Liver (tissue), 10 donors: ENCODE measurements at places on chromosomes 5 and 9. TPM values are rescaled to one million over a fixed set of nuclear protein-coding genes. Genes with fewer than 3 reads are reported as not detected.
A peak's percentile ranks its signal among the peaks of the same experiment; 100 is the strongest.

DNA sequence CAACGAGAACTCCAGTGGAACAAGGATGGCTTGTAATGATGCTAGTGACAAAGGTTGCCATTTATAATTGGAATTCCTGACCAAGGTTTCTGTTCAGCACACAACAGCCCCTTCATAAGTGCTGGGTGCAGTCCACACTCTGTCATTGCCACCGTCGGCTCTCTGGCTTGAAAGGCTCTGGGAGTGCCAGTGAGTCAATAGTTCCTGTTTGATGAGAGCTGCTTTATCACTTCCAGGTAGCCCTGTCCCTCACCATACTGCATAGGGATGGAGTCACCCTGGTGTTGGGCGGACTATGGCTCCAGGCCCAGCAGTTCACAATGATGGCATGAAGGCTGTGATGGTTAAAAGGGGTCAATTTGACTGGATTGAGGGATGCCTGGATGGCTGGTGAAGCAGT, 34.6 kb upstream of the SEMA4D start:
- peaks cover 4% of the 10 kb centered on the region for H3K4me1 ChIP-seq
- H3K4me3 ChIP-seq, result no peak overlapping the region
- no peak overlapping the region for H3K27ac ChIP-seq
- no peak for DNase-seq
- no peaks in the 10 kb centered on the region for H3K27me3 ChIP-seq

The CCNJL gene
- polyA plus RNA-seq, result 0.07 TPM

- no peak for DNase-seq
- peaks cover 20% of the 10 kb centered on the region for H3K4me1 ChIP-seq
- H3K4me3 ChIP-seq, result no peak overlapping the region
- H3K27ac ChIP-seq, result no peak overlapping the region
- H3K27me3 ChIP-seq, result no peaks in the 10 kb centered on the region
Observed at GRCh38 chr5:141510850-141511601, 22.1 kb downstream of the PCDHGC5 start.

GRCh38 chr9:33142535-33142934, 24.6 kb downstream of the B4GALT1 start:
- H3K27me3 ChIP-seq, result no peaks in the 10 kb centered on the region
- H3K4me1 ChIP-seq, result peaks cover 70% of the 10 kb centered on the region
- no peak overlapping the region for H3K27ac ChIP-seq
- H3K4me3 ChIP-seq, result no peak overlapping the region

- no peaks in the 10 kb centered on the region for H3K27me3 ChIP-seq
- H3K36me3 ChIP-seq, result peaks cover 42% of the 10 kb centered on the region
- H3K4me1 ChIP-seq, result peaks cover 12% of the 10 kb centered on the region
- no peak for DNase-seq
- no peak overlapping the region for H3K27ac ChIP-seq
Observed at GRCh38 chr5:176528761-176529115, 8.5 kb downstream of the RNF44 start.

The CYSRT1 gene
- 0.15 TPM for polyA plus RNA-seq

GRCh38 chr9:135219676-135220600, 132.5 kb downstream of the OLFM1 start:
- H3K4me3 ChIP-seq, result no peak overlapping the region
- H3K4me1 ChIP-seq, result peaks cover 16% of the 10 kb centered on the region
- H3K36me3 ChIP-seq, result no peaks in the 10 kb centered on the region
- H3K27ac ChIP-seq, result no peak overlapping the region

DNA sequence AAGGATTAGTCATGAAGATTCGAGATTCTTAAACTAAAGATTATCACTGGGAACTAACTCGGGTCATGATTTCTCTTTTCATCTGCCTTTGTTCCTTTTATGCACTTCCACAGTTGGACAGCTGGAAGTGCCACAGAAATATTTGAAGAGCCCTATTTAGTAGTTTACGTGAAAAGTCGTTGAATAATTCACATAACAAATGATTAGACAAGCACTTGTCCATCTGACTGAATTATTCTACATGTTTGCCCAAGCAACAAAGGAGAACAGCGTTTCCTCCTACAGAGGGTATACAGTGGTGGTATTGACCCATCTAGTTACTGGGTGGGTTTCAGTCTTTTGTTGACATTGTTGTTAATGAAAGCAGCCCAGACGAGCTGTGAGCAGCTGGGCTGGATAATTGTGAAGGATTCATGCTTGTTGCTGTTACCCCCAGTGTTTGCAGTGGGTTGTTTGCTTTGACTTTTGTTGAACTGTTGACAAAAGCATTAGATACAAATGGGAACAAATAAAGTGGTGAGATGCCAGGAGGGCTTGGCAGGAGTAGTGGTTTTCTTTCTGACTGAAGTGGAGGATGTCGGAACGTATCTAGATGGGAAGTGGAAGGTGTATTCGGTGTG, 96.2 kb downstream of the TLE4 start:
- no peaks in the 10 kb centered on the region for H3K27me3 ChIP-seq
- H3K27ac ChIP-seq, result no peak overlapping the region
- no peak for DNase-seq
- no peaks in the 10 kb centered on the region for H3K36me3 ChIP-seq
- H3K4me3 ChIP-seq, result no peak overlapping the region

DNA sequence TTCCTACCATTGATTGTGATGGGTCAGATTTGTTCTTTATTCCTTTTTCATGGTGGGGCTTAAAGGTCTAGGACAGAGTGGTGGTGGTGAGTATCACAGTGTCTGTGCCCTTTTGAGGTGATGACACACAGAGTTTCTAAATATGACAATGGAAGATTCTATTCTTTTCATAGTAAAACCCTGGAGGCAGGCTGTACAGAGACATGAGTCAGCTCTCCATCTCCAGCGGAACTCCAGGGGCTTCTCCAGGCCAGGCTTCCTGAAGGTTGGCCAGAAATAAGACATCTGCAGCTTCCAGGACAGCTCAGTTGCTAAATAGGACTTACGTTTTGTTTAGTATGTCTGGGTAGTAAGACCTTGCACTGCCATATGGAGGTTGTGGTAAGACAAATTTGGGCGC, 229.5 kb downstream of the CD180 start:
- peaks cover 2% of the 10 kb centered on the region for H3K36me3 ChIP-seq
- no peak for DNase-seq
- H3K27me3 ChIP-seq, result no peaks in the 10 kb centered on the region

DNA sequence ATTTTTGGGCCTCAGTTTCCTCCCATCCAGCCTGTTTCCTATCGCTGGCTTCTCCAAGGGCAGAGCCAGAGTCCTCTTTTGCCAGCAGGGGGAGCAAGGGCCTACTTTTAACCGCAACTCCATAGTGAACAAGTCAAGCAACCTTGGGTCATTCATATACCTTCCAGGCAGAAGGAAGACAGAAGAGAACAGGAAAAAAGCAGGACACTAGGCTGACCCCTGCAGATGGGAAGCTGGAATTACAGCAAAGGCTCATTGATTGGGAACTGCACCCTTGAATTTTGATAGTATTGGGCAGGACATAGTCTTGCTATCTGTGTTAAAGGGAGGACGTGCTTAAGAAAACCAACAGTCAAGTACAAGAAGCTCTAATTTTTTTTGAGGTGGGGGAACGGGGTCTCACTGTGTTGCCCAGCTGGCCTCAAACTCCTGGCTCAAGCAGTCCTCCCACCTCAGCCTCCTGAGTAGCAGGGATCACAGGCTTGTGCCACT, 30.1 kb downstream of the QRFP start:
- no peak overlapping the region for H3K27ac ChIP-seq
- peaks cover 5% of the 10 kb centered on the region for H3K4me1 ChIP-seq
- no peak overlapping the region for H3K4me3 ChIP-seq
- H3K36me3 ChIP-seq, result peaks cover 5% of the 10 kb centered on the region
- peak; percentile 72 for DNase-seq

- H3K4me1 ChIP-seq, result peaks cover 26% of the 10 kb centered on the region
- H3K36me3 ChIP-seq, result no peaks in the 10 kb centered on the region
- no peak within 1 kb of the TSS for H3K27ac ChIP-seq
- H3K27me3 ChIP-seq, result peaks cover 25% of the 10 kb centered on the region
Observed at GRCh38 chr9:93955111-93955980, at the start of gene BARX1. Gene BARX1, minus strand, starts transcription at chr9:93955355. Its CDS starts 209 bp downstream, at chr9:93955146.

DNA sequence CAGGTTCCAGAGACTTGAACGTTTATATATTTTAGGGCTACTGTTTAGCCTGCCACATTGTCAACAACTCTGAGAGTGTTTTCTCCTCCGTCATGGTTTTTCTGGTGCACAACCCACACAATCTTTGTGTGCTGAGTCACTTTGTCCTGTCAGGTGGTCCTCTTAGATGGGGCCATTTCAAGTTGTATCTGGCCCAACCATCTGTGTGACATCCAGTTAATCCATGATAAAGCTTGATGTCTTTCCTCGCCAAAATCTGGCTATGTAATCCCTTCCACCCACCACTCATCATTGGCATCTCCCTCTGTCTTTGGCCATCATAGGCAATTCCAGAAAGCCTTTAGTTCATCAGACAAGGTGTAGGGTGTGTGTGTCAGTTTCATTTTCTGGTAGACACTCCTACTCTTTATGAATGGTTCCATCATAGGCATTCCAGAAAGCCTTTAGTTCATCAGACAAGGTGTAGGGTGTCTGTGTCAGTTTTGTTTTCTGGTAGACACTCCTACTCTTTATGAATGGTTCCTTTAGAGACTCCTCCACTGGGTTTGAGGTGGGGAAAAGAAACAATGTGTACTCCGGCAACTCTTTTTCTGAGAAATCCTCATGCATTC, 282.0 kb upstream of the ACTBL2 start:
- no peaks in the 10 kb centered on the region for H3K27me3 ChIP-seq
- H3K36me3 ChIP-seq, result no peaks in the 10 kb centered on the region
- no peak overlapping the region for H3K4me3 ChIP-seq
- H3K27ac ChIP-seq, result no peak overlapping the region

The PTCH1 gene
- 1.2 TPM for polyA plus RNA-seq

GRCh38 chr5:31268686-31269085, 75.2 kb downstream of the CDH6 start:
- no peak overlapping the region for H3K27ac ChIP-seq
- no peaks in the 10 kb centered on the region for H3K4me1 ChIP-seq
- no peak for DNase-seq
- H3K36me3 ChIP-seq, result no peaks in the 10 kb centered on the region

The FOXD4L6 gene
- not detected for polyA plus RNA-seq

DNA sequence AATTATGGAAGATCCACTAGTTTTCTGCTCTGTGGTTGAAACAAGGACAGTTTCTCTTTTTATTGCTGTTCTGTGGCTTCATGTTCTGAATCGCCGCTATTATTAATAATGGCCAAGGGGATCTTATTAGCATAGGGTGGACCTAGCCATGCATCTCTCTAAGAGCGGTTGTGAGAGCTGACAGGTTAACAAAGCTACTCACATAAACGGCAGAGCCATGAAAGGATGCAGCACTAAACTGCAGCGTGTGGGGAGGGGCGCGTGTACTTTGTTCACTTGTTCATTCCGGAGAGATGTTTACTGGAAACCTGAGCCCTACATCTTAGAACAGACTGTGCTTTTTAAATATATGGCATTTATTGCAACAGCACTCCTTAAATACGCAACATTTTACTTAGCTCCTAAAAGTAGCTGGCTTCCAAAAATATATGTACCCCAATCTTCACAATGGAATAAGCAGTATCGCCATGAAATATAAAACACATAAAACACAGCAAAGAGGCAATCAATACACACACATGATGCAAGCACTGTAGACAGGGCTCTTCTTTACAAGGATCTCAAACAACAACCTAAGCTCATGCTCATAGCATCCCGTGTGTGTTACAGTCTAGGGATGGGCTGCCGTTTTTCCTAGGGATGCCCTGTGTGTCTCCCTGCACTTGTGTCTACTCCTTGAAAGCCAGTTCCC, 424.6 kb downstream of the MED10 start:
- no peak for DNase-seq
- H3K27ac ChIP-seq, result no peak overlapping the region
- peaks cover 2% of the 10 kb centered on the region for H3K27me3 ChIP-seq
- H3K4me1 ChIP-seq, result no peaks in the 10 kb centered on the region

The GABRP gene
- polyA plus RNA-seq, result 0.17 TPM

The RLN1 gene
- polyA plus RNA-seq, result not detected

DNA sequence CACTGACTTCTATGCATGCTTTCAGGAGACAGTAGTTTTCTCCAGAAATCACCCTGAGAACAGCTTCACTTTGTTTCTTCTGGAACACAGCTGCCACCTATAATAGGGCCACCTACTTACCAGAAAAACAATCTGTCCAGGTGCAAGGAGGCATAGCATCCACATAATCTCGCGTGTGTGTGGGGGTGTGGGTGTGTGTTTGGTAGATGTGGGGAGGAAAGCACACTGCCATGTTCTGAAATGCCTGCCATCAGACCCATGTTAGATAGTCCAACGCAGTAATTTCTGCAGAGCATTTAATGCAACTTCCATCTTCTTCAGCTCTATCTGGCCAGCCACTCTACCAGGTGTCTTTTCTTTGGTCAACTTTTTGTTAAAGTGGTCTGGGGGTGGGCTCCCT, 102.9 kb downstream of the ACER2 start:
- no peaks in the 10 kb centered on the region for H3K27me3 ChIP-seq
- no peaks in the 10 kb centered on the region for H3K4me1 ChIP-seq
- no peak overlapping the region for H3K4me3 ChIP-seq

GRCh38 chr5:135824541-135825041, 9.9 kb upstream of the SLC25A48 start:
- H3K27ac ChIP-seq, result no peak overlapping the region
- H3K36me3 ChIP-seq, result no peaks in the 10 kb centered on the region
- peaks cover 2% of the 10 kb centered on the region for H3K27me3 ChIP-seq
- H3K4me1 ChIP-seq, result no peaks in the 10 kb centered on the region
- DNase-seq, result no peak
- H3K4me3 ChIP-seq, result no peak overlapping the region

The SMIM15 gene
- 26.8 TPM for polyA plus RNA-seq

DNA sequence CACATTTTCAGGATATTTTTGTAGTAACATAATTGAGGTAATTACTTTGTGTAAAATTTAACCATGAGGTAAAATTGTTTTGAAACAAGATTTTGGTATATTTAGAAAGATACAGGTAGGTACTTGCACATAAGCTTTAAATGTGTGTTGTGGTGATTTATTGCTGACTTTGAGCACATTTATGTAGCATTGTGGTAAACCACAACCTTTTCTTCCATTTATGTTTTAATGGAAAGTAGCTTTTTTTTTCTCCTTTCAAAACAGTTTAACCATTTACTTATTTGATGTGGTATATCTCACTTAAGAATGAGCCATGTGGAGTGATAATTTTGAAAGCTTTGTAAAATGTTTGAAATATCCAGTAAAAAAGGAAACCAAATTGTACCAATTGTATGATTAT, 35.6 kb downstream of the FCHO2 start:
- peaks cover 8% of the 10 kb centered on the region for H3K36me3 ChIP-seq
- DNase-seq, result no peak
- H3K27me3 ChIP-seq, result no peaks in the 10 kb centered on the region
- H3K4me1 ChIP-seq, result no peaks in the 10 kb centered on the region
- no peak overlapping the region for H3K4me3 ChIP-seq
- no peak overlapping the region for H3K27ac ChIP-seq

DNA sequence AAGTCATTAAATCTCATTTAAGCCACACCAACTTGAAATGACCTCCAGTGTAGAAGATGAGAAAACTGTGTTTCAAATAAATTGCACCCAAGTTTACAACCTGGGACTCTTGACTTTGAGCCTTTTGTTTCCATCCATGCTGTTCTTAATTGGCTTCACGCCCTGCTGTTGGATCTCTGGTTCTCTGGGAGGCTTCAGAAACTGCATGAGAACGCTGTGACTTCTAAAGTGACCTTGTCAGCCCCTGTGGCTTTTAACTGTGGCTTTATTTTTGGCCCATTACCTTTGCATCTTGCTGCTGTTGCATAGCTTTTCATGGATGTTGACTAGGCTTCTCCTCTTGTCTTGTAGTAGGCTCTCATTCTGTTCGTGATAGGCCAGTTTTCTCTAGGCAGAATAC, 29.3 kb downstream of the TNFAIP8 start:
- H3K27ac ChIP-seq, result no peak overlapping the region
- no peak for DNase-seq
- H3K4me1 ChIP-seq, result peaks cover 5% of the 10 kb centered on the region
- H3K4me3 ChIP-seq, result no peak overlapping the region
- no peaks in the 10 kb centered on the region for H3K36me3 ChIP-seq
